Left renal pelvis (tissue), 4 donors: ENCODE measurements at places on chromosomes 5 and 9. TPM values are rescaled to one million over a fixed set of nuclear protein-coding genes. Genes with fewer than 3 reads are reported as not detected.

The PAPPA gene
- 4.2 TPM for polyA plus RNA-seq

The PRR7 gene
- polyA plus RNA-seq: 1.1 TPM

The SLC25A2 gene
- not detected for polyA plus RNA-seq

The NSG2 gene
- polyA plus RNA-seq: 0.79 TPM

The KLHL3 gene
- 16.0 TPM for polyA plus RNA-seq

The PCDHB12 gene
- polyA plus RNA-seq: 5.5 TPM

The PCDHGC5 gene
- polyA plus RNA-seq: 0.41 TPM

The RABL6 gene
- 39.9 TPM for polyA plus RNA-seq

The NEURL1B gene
- polyA plus RNA-seq: 15.4 TPM

The ACOT12 gene
- polyA plus RNA-seq: 0.60 TPM

The TAF11L10 gene
- not detected for polyA plus RNA-seq

The SLC6A18 gene
- polyA plus RNA-seq: 5.1 TPM
